ENCODE measurements at places on chromosomes 7 and 10.

GRCh38 chr7:41630741-41631140 is 72.1 kb downstream of the INHBA start:
- no peak for DNase-seq

GRCh38 chr7:127943541-127944521 is 87.4 kb downstream of the LRRC4 start:
- DNase-seq = no peak

DNA sequence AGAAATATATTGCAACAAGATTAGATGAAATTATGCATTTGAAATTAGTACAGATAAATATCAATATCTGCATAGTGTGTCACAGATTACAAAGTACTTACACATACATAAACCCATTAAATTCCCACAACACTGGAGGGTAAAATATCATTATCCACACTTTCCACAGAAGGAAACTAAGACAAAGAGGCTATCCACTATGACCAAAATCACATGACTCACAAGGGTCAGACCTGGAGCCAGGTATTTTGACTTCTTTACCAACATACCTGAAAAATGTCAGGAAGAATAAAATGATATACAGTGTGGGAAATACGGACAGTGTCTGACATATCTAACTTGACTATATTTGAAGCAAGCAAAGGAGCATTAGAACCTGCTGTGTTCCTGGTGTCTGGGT is 34.1 kb downstream of the HYCC1 start:
- no peak for DNase-seq

- DNase-seq = no peak
Measured at GRCh38 chr10:58820386-58820785, 307.7 kb downstream of the BICC1 start.

DNA sequence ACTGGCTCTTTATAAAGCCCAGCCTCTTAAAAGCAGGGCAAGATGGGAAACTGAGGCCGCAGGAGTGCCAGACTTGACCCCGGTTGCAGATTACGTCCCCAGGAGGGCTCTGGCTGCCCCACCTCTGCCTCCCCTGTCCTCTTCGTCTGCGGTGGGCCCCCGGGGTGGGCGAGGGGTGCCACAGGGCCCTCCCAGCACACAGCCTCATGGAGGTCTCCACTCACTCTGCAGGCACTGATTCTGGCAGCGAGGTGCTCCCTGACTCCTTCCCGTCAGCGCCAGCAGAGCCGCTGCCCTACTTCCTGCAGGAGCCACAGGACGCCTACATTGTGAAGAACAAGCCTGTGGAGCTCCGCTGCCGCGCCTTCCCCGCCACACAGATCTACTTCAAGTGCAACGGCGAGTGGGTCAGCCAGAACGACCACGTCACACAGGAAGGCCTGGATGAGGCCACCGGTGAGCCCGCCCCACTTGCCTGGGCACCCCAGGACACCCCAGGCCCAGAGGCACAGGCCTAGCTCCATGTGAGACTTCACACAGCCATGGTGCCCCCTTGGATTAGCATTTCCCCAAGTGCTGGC is 39.4 kb upstream of the SLC29A3 start:
- DNase-seq = no peak

DNA sequence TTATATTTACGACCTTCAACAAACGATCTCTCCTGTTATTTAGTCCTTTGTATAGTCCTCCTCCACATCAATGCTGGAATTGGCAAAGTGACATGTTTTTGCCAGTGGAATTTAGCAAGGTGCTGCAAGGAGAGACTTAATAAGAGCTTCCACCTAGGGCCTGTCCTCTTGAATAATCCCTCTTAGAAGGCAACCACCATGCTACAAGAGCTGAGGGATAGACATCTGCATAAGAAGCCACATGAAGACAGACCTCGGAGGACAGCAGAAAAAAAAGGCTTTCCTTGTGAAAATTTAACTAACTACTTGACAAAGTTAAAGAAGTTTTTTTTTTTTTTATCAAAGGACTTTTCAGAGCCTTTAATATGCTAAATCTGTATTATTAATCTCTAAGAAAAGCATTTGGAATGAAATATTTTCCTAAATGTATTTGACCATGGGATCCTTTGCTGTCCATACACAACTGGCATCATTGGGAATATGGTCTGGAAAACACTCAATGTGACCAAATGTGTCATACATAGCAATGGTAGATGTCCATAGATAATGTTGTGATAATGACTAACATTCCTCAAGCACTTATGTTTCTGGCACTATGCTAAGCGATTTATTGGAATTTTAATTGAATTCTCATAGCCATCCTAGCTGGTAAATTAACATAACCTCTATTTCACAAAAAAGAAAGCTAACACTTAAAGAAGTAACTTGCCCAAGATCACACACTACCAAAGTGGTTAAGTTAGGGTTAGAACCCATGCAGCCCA is 13.2 kb downstream of the HYCC1 start:
- DNase-seq = no peak

Data from cortex of kidney (tissue), 1 donor.